Femur (tissue), 1 donor: ENCODE measurements at places on chromosomes 13 and 19.

- no peak for DNase-seq
These were observed 586.4 kb downstream of the LMO7 start for GRCh38 chr13:76222511-76222910.

- no peak for DNase-seq
These were observed 58.3 kb upstream of the ZNF507 start for GRCh38 chr19:32287086-32287485.

GRCh38 chr13:78600280-78600883 is 3.0 kb downstream of the POU4F1 start:
- DNase-seq: no peak

DNA sequence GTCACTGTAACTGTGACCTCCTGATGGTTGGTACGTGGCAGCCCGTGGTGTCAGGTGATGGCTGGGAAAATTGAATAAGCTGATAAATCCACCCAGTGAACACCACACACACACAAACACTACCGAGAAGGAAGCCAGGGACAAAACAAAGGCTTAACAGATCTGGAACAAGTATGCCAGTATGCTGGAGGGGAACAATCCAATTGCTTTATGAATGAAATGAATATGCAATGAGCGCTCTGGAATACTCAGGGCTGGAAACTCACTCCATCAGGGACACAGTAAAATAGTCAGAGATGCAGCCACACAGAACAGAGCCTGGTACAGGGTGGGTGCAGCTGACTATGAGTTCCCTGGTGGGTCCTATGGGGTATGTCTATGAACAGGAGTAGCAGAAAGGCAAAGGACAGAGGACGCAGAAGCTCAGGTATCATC is 16.7 kb downstream of the TMTC4 start:
- DNase-seq: no peak

DNA sequence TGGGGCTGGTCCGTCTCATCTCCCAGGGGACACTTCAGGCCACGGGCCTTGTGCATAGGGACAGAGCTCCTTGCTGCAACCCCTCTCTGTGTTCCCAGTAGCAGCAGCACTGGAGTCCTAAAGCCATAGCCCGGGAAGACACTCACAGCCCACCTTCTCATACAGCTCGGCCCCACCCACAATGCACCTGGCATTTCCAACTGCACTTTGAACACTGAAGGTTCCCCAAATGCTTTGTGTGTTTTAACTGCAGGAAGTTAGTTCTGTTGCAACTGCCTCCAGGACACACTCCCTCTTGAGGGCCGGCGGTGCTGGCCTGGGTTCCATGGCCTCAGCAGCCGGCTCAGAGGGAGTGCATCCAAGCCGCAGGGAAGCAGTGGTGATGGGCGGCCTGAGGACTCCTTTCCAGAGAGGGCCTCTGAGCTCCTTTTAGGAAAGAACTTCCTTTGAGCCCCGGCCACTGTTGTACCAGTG is 22.7 kb upstream of the TMEM255B start:
- DNase-seq: no peak

- no peak for DNase-seq
These were observed 17.7 kb upstream of the ANKRD10 start for GRCh38 chr13:110932588-110932987.

DNA sequence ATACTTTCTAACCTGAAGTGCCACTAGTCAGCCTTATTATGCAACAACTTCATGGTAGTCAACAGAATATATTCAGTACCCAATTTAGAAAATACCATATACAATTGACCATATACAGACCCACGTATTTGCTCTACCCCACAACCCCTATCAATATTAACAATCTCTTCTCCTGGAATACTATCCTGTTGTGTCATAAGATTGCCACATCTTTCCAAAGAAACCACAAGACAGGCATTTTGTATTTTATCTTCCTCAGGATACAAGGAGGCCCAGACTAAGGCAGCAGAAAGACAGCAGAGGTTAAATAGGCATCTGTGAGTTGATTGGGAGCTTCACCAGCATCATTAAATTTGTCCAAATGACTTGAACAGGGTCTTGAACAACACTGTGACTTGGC is 4.5 kb downstream of the SPART start:
- no peak for DNase-seq

GRCh38 chr13:111327730-111328573 is 7.5 kb downstream of the TEX29 start:
- DNase-seq: no peak

DNA sequence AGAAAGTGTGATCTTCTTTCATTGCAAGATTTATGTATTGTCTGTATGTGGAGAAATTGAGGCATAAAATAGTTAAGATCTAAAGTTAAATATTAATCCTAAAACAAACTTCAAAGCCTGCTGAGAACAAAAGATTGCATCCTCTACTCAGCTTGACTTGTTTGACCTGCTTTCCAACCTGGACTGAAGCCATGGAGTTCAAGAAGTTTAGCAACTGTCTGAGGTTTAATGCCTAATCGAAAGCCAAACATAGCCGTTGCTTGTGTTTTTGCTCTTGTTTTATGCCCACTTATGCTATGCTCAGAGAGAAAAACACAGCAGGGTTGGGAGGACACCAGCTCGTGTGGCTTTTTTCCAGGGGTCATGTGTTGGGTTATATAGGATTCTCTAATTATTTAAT is 135.6 kb downstream of the NUFIP1 start:
- DNase-seq: no peak

DNA sequence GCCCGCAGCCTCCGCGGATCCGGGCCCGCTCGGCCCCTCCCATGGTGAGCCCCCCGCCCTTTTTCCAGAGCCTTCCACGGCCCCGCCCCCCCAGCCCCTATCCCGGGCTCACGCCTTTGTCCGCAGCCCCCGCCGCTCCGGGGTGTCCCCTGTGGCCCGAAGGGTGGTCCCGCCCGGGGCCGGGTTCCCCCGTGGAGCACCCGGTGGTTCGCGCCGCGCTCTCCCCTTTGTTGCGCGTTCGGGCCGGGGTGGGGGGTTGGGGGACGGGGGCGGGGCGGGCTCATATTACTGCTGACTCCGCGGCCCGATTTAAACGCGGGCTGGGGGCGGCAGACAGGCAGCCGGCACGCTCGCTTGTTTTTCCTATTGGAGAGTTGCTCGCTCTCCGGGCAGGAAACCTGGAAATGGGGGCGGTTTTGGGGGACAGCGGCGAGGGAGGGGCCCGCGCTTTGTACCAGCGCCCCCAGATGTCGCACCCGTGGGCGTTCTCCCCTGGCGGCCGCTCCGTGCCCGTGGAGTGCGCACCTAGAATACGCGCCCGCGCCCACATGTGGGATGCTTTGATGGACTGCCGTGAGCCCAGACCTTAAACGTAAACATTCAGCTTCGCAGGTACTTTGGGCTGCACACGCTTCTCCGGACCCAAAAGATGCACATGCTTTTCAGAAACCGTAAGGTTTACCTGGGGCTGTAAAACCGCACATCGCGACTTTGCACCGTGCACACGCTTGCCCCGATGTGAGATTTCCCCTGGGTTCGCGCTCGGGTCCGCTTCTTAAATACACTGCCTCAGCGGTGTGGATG is 699 bp downstream of the PTOV1 start:
- peak; percentile 79 for DNase-seq

GRCh38 chr13:97506511-97506910 is 72.5 kb downstream of the RAP2A start:
- no peak for DNase-seq

GRCh38 chr19:18496167-18496979 is 25.5 kb downstream of the ELL start:
- DNase-seq: no peak

GRCh38 chr13:76637641-76638141 is 248.5 kb downstream of the KCTD12 start:
- DNase-seq: peak; percentile 40

DNA sequence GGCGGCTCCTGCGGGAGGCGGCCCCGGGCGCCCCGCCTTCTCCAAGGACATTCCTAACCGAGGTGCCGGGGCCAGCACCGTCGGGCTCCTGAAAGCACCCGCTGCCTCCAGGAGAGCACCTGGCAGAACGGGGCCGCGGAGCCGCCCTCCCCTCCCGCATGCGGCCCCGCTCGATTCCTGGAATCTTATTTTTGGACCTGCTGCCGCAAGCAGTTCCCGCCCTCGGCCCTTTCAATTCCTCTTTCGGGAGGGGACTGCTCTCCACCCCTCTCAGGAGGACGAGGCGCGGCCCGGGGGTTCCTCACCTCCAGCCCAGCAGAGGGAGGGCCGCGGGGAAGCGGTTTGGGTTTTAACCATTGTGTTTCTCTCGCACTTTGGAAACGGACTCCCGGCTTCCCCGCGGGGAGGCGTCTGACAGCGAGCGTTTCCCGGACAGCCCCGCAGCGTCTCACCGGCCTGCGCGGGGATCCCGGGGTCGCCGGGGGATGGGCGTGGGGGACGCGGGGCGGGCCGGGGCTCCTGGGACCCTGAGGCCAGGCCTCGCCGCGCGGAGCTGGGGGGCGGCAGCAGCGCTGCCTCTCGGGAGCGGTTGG is 849 bp downstream of the GAS6 start:
- peak; percentile 65 for DNase-seq

DNA sequence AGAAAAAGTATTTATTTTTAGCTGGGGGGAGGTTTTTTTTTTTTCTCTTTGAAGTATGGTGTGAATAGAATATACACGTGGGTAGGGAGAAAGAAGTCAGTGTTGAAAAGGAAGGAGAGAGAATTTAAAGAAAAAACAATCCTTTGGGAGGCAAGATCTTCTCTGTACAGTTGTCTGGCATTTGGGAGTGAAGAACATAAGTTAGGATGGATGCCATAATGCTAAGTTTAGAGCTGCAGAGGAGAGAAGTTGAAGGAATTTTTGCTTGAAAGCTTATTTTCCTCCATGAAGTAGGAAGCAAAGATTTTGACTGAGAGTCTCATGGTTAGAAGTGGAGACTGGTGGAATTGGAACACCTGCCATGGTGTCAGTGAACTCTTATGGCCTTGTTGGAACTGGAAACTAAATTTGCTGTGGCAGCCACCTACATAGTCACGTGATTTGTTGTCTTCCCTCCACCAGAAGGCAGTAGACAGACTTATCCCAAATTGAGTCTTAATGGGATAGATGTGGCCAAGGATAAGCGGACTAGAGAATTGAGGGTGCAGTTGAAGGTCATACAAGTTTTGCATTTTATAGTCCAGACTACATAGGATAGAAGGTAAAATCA is 22.0 kb downstream of the NDFIP2 start:
- DNase-seq: no peak

GRCh38 chr13:46687810-46688209 is 109.2 kb downstream of the ESD start:
- DNase-seq: no peak

GRCh38 chr19:29001141-29001581 is 211.8 kb downstream of the UQCRFS1 start:
- no peak for DNase-seq
